ENCODE measurements at places on chromosomes 7 and 10.

GRCh38 chr7:131404226-131404911 lies 76.7 kb downstream of the MKLN1 start:
- DNase-seq: no peak

GRCh38 chr10:21614000-21614399 lies 80.0 kb downstream of the MLLT10 start:
- no peak for DNase-seq

DNA sequence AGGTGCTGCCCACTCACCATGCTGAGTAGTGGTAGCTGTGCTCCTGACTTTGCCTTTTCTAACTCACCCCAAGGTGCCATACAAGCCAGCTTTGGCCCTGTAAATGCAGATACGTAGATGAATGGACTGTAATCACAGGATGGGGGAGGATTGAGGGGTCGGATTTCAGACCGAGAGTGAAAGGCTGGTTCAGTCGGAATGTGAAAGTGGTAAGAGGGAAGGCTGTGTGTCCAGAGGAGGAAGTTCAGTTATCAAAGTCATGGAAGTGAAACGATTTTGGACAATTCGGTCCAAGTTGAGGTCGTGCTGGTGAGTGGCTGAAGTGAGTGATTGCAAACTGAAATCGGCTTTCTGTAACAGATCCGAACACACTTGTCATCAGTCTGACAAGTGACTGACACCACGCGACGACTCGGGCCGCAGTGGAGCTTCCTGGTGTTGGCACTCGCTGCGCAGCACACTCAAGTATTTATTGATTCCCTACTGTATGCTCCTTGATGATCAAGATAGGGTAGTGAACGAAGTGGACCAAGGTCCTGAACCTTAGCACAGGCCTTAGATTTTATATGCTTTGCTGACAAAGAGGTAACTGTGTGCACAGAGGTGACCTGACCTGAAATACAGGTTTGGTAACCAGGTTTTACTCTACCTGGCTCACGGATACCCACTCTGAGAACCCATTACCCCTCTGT lies 10.5 kb downstream of the ZNF282 start:
- no peak for DNase-seq

GRCh38 chr10:60535427-60535826 lies 145.8 kb upstream of the ANK3 start:
- no peak for DNase-seq

- DNase-seq: no peak
These were observed 62.9 kb upstream of the ZMIZ2 start for GRCh38 chr7:44685723-44686122.

DNA sequence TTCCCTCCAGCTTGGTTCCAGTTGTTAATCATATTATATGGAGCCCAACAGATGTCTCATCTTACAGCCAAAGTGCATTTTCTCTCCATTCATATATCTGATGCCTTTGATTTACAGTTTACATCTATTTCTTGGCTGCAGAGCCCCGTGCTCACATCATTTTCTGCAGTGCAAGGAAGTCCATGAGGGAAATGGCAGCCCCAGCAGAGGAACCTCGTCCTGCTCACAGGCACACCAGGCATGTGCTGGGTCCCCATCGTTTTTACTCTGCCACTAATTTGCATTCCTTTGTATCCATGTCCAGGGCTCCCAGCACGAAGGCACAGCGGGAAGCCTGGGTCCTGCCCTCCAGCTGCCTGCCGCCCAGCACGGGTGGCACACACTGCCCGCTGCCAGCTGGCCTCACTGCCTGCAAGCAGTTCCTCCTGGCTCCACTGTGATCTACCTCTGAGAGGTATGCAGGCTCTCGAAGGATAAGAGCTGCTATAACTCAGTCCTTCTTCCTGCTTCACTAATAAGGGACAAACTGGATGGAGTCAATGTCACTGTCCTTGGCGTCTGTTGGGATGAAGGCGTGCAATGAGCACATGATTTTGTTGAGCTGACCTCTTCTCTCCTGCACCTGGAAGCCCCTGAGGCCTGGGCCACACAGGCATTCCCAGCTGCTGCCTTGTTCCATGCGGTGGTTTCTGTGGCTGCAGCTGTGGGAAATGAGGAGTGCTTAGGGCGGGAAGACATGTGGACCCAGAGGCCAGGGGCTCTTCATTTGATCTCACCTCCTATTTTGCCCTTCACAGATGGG lies 583.6 kb upstream of the MGMT start:
- DNase-seq: no peak

- DNase-seq: no peak
These were observed 1.3 kb downstream of the CNNM2 start for GRCh38 chr10:102919246-102919959.
